ENCODE measurements at places on chromosomes 7 and 10. TPM values are rescaled to one million over a fixed set of nuclear protein-coding genes. Genes with fewer than 3 reads are reported as not detected.
A peak's percentile ranks its signal among the peaks of the same experiment; 100 is the strongest.

DNA sequence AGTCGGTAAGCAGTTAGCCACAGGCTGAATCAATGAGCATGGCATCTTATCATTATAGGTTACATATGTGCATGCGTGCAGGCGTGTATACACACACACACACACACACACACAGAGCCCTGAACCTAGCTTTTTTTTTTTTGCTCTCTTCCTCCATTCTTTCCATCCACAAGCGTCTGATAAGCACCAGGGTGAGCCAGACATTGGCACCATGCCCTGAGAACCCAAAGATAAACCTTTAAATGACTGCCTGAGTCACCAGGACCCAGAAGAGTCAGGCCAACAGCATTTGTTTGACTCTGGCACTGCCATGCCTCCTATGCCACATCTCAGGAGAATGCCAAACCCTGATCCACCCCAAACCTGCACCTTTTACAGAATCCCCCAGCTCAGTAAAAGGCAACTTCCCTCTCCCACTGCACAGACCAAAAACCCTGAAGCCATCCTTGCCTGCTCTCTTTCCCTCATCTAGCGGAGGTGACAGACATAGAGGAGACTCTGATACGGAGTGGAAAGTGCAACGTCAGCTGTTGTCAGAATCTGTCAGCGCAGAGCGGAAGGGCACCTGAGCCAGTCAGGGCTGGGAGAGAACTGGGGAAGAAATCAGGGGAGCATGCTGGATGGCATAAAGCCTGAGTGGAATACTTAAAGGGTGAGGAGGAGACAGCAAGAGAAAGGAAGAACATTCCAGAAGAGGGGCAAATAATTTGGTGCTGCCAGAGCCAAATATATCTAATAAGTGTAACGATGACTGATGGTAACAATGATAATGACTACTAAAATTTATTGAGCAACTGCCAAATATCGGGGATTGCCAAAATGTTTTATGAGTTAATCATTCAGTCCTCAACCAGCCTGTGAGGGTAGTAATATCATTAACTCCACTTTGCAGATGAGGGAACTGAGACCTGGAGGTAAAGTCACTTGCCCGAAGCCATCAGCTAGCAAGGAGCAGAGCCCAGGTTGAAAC lies 3.2 kb downstream of the PARP12 start:
- no peak for DNase-seq

- DNase-seq, result no peak
Measured at GRCh38 chr10:122292376-122292775, 21.3 kb downstream of the BTBD16 start.

DNA sequence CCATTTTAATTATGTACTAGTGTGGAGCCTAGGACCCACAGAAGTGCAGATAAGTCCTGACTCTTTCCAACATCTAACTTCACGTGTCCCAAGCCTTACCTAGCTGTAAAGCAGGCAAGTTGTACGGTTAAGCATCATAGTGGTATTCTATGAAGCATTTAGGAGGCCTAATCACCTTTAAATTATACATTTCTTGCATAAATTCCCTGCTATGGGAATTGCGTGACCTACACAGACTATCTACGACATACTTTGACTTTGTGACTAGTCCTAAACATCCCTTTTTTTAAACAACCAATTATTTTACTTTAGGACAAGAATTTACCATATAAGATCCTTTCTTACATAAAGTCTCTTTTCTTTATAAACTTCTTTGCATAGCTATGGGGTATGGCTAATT lies 37.7 kb upstream of the LRGUK start:
- no peak for DNase-seq

DNA sequence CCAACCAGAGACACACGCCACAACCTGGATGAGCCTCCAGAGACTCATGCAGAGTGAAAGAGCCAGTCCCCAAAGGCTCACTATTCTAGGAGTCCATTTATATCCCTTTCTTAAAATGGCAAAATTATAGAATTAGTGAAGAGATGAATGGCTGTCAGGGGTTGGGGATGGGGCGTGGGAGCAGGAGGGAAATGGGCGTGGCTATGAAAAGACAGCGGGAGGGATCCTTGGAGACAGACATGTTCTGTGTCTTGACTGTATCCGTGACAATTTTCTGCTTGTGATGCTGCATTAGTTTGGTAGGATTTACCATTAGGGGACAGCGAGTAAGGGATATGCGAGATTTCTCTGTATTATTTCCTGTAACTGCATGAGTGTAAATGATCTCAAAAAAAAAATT lies 33.0 kb downstream of the FAM53B start:
- no peak for DNase-seq

GRCh38 chr7:131164025-131164925 lies 163.4 kb upstream of the MKLN1 start:
- DNase-seq, result no peak

DNA sequence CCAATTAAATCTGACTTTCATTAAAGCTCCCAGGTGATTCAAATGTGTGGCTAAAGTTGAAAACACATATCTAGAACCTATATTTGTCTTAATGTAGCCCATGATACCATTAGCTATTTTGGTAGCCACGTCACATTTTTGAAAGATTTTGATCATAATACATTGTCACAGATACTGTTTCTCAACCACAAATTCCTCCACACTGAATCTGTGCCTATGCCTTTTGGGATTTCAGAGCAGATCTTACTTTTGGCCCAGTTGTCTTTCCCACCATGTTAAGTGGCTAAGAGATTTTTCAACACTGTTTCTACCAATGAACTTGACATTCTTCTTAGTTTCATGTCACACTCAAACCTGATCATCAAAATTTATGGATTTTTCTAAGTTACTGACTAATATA lies 47.4 kb downstream of the CH25H start:
- no peak for DNase-seq

DNA sequence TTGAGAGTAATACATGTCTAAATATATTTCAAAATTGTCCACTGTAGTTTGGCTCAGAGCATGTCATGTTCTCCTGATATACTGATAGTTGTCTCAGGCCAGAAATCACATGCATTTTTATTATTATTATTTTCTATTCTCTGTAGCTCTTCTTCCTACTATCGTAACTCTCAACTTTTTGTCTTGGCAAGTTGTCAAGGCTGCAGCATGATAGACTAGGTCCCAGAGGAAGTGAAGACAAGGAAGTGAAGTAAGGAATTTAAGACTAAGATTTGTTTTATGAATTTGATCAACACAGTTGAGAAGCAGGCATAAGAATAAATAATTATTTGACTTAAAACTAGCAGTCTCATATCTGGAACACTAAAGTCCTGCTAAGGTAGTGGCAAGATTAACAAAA lies 369.5 kb downstream of the ABCA13 start:
- no peak for DNase-seq

DNA sequence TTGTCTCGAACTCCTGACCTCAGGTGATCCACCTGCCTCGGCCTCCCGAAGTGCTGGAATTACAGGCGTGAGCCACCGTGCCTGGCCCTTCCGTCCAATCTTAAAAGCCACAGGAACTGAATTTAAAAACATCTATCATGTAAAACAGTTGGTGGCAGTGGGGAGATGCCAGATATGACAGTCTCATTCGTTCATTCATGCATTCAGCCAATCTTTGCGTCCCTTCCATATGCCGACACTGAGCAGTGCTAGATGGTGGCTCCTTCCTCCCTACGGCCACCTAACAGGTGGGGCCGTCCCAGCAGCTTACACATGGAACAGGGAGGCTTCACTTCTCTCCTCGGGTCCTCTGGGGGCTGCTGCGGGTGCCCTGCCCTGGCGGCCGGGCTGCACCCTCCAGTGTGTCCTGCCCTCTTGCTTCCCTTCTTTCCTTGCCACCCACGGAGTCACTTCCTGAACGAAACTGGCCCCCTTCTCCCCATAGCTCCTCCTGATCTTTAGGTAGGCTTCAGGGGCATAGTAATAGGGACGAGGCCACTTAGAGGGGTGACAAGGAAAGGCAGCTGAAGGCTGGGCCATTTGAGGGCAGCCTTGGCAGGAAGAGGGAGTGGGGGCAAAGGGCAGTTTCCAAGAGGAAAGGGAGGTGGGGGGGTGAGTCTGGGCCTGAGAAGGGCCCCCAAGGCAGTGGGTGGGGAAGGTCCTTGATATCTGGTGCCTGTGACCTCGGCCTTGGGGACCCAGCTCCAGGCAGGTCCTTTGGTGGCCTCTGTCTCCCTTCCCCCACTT lies 53.8 kb downstream of the PROSER2 start:
- DNase-seq, result no peak

GRCh38 chr10:3090914-3091787 lies 23.8 kb downstream of the PFKP start:
- DNase-seq, result no peak

- DNase-seq, result no peak
Measured at GRCh38 chr10:36621346-36621745, 504.1 kb upstream of the ANKRD30A start.

DNA sequence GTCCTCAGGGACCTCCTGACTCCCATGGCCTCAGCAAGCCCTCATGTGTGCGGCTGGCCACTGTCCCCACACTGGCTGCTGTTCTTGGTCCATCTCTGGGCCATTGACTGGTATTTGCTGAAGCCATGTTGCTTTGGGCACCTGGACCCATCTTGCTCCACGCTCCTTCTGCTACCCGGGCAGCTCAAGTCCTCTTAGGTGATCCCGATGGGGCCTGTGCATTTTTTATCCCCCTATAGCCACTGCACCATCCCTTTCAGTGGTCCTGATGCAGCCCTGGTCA lies 16.7 kb downstream of the RAMP3 start:
- no peak for DNase-seq

DNA sequence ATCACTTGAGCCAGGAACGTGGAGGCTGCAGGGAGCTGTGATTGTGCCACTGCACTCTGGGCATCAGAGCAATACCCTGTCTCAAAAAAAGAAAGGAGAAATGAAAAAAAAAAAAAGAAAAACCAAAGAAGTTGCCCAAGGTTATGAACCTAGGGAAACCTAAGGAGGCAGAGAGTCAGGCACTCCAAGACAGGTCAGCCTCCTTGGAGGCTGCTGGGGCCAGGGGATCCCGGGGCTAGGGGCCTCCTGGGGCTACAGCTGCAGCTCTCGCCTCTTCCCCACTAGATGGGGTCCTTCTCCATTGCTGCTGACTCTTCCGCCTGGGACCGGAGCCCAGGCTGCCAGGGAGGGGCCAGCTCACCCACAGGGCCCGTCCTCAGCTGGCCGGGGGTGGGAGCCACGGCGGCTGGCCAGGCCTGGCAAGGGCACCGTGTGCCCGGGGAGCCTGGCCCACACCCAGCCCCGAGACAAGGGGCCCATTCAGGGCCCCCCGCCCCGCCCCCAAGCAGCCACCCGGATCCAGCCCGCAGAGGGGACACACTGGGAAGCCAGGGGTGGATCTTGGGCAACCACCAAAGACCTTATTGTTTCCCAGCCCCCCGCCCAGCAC lies 1.7 kb upstream of the SPACDR start:
- no peak for DNase-seq

The LIPF gene
- 0.41 TPM for polyA plus RNA-seq

The TMEM229A gene
- 0.53 TPM for polyA plus RNA-seq

The PLEKHS1 gene
- 0.05 TPM for polyA plus RNA-seq

The HTR5A gene
- not detected for polyA plus RNA-seq

The AQP1 gene
- 120 TPM for polyA plus RNA-seq

- no peak for DNase-seq
Measured at GRCh38 chr10:124944982-124945381, 3.1 kb downstream of the ZRANB1 start.

- no peak for DNase-seq
Measured at GRCh38 chr10:65341323-65341925, 1584.4 kb upstream of the LRRTM3 start.

DNA sequence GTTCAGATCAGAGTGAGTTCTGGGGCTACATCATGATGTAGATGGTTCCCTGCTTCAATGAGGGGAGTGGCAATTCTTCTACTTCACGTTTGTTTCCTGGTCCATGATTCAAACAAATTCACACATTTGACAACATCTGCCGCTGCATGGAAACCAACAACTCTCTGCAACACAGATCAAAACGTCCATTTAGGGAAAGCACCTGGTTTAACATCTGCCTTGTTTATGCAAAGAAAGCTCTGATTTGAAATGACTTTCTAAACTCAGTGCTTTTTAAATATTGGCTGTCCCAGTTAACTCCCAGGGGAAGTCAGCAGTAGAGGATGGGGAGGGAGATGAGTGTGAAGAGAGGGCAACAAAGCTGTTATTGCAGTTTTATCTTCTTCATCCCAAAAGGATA lies 93.8 kb downstream of the GAD2 start:
- DNase-seq, result no peak

The TNPO3 gene
- polyA plus RNA-seq, result 44.4 TPM

The FOXI2 gene
- polyA plus RNA-seq, result 2.5 TPM

GRCh38 chr7:111694376-111694775 lies 132.1 kb upstream of the IMMP2L start:
- DNase-seq, result no peak

DNA sequence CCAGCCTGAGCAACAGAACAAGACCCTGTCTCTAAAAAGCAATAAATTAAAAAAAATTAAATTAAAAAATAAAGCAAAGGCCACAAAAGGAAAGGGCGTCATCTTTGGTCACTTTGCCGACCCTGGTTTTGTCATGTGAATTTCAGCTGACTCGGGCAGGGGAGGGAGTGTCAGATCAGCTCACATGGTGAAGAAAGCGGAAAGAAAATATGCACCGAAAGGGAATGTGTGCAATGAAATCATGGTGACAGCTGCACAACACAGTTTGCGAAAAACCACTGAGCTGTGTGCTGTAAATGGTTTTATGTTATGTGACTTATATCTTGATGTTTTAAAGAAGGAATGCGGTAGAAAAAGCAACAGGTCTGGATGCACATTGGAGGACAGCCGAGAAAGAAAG lies 39.8 kb downstream of the RCC1L start:
- no peak for DNase-seq

GRCh38 chr7:47454069-47454973 lies 127.6 kb downstream of the TNS3 start:
- no peak for DNase-seq

DNA sequence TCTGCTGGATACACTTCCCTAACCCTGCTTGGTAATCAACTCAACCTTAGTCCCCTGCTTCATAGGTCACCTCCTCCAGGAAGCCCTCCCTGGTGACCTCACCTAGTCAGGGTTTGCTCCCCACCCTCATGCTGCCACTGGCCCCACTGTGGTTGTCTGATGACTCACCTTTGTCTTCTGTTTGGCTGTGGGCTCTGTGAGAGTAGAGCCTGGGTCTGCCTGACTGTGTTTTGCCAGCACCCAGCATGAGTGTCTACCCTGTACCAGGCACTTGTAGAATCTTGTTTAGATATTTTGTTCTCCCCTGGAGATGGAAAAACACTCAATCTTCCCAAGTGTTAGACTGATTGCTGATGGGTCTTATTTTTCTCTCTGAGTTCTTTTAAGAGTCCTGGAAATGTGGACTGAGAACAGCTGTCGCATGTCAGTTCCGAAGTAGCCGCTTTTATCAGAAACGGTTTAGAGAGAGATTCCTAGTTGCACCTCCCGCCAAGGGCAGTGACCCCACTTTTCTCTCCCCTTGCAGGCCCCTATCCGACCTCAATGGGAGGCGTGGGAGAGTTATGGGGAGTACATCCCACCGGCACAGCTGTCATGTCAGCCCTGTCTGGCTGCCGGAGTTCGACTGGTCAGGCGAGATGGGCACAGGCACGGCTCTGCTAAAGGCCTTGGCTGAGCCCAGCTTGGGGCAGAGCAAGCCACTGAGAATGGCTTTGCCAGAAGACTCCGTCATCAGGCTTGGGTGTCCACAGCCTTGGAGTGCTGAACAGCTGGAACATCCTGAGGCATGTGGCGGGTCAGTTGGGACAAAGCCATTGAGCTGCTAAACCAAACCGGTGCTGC lies 134.3 kb downstream of the GRK5 start:
- DNase-seq, result peak; percentile 29

- no peak for DNase-seq
Measured at GRCh38 chr7:131941291-131941690, 384.9 kb upstream of the PODXL start.

- no peak for DNase-seq
Measured at GRCh38 chr7:106778656-106779250, 86.3 kb upstream of the PIK3CG start.

GRCh38 chr10:77967611-77968022 lies 41.1 kb upstream of the DLG5 start:
- DNase-seq, result peak; percentile 74

The AKR1D1 gene
- 0.07 TPM for polyA plus RNA-seq

Data from left renal pelvis (tissue), 4 donors.